ENCODE measurements at places on chromosomes 11 and 22. TPM values are rescaled to one million over a fixed set of nuclear protein-coding genes. Genes with fewer than 3 reads are reported as not detected.

Gene PPP1R14B
- polyA plus RNA-seq: 288 TPM

Gene CSRP3
- polyA plus RNA-seq: 869 TPM

- DNase-seq: peak; percentile 57
- H3K27me3 ChIP-seq: no peaks in the 10 kb centered on the region
- H3K27ac ChIP-seq: peak overlapping the region; percentile 73
- H3K4me1 ChIP-seq: peaks cover 39% of the 10 kb centered on the region
These were observed 101.9 kb downstream of the MRTFA start for GRCh38 chr22:40534379-40535188.

- no peak overlapping the region for H3K4me3 ChIP-seq
- H3K36me3 ChIP-seq: no peaks in the 10 kb centered on the region
- H3K27ac ChIP-seq: no peak overlapping the region
- no peaks in the 10 kb centered on the region for H3K27me3 ChIP-seq
- H3K4me1 ChIP-seq: no peaks in the 10 kb centered on the region
- DNase-seq: no peak
These were observed 20.7 kb upstream of the IZUMO1R start for GRCh38 chr11:94283678-94284077.

- DNase-seq: no peak
- H3K4me3 ChIP-seq: no peak overlapping the region
- no peaks in the 10 kb centered on the region for H3K36me3 ChIP-seq
These were observed 12.4 kb upstream of the SLC39A13 start for GRCh38 chr11:47396049-47396320.

DNA sequence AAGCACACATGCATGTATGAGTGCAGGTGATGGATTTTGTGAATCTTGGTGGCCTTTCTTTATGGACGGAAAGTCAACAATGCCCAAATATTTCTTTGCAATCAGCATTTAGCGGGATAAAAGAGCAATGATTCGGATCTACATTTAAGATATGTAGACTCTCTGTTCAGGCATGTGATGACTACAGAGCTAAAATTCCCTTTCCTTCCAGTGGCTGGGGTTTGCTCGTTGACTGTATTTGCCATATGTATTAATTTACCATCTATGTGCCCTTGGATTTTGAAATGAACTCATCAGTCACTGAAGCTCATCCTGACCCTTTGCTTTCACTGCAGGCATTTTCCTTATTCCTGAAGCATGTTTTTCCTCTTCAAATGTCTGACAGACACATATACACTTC, 13.6 kb downstream of the BLID start:
- no peaks in the 10 kb centered on the region for H3K36me3 ChIP-seq
- H3K27me3 ChIP-seq: no peaks in the 10 kb centered on the region
- peaks cover 48% of the 10 kb centered on the region for H3K4me1 ChIP-seq
- no peak for DNase-seq
